ENCODE measurements at places on chromosomes 5 and 9.

- no peak for DNase-seq
Observed at GRCh38 chr5:5250758-5251157, 110.6 kb downstream of the ADAMTS16 start.

GRCh38 chr5:98065261-98065909, 708.1 kb upstream of the RGMB start:
- no peak for DNase-seq

GRCh38 chr5:14557203-14557770, 24.3 kb upstream of the OTULINL start:
- DNase-seq = no peak

DNA sequence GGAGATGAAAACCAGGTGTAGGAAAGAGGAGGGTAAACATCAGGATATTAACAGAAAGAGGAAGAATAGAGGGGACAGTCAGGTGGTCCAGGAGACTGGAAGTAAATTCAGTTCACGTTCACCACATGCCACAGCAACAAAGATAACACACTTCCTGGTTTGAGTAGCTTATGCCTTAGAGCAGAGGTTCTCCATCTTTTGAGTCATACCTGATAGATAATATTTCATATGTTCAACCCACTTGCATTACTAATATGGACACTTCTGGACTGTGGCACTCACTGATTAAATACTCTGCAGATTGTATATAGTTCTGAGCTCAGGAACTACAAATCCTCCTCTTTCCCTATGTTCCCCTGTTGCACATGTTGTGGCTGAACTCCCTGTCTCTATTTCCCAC, 179.9 kb upstream of the NR3C1 start:
- DNase-seq = no peak

DNA sequence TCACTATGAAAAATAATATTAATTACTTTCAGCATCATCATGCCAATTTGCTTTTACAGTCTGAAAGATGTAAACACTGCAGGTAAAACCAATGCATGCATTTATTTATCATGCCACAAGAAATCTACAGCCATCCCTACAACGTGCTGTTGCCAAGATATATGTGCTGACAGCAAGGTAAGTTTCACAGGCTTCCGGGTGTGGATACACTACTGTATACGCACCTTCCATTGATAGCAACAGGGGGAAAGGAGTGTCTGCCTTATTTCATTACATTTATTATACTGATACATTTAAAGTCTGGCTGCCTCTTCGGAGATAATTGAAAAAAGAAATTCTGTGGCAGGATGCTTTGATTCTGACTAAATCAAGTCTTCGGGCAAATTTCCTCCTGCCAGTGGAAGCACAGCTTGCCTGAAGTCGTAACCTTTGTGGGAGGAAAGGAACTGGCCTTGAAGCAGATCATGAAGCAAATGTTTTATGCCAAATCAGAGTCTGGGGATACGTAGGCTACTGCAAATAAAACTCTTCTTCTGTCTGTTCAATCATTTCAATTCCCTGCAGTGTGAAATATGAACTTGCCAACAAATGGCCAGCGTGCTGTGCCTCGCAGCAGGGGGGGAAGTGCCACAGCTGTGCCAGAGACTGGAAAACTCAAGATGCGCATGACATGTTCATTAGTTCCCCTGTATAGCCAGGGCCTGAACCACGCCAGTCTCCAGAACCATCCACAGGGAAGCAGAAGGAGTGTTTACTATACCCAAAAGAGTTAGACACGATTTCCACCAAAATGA, 268.1 kb downstream of the EFNA5 start:
- no peak for DNase-seq

- DNase-seq = no peak
Observed at GRCh38 chr5:170443624-170444023, 54.5 kb upstream of the KCNMB1 start.

- DNase-seq = no peak
Observed at GRCh38 chr5:54874337-54875021, 110.9 kb downstream of the ESM1 start.

DNA sequence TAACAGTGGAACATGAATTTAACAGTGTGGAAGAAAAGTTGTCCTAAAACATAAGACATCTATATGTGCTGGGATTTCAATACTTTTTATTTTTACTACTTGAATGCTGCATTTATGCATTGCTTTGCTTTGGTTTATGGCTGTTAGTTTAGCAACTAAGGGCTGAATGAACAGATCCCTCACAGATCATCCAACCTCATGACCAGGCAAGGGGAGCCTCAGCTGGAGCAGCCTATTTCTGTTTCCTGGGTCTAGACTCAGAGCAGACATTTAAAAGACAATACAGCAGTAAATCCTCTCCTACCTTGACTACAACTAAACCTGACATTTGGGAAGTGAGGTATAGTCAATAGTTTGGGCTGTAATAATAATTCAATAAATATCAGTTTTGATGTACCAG, 163.3 kb downstream of the AUH start:
- no peak for DNase-seq

DNA sequence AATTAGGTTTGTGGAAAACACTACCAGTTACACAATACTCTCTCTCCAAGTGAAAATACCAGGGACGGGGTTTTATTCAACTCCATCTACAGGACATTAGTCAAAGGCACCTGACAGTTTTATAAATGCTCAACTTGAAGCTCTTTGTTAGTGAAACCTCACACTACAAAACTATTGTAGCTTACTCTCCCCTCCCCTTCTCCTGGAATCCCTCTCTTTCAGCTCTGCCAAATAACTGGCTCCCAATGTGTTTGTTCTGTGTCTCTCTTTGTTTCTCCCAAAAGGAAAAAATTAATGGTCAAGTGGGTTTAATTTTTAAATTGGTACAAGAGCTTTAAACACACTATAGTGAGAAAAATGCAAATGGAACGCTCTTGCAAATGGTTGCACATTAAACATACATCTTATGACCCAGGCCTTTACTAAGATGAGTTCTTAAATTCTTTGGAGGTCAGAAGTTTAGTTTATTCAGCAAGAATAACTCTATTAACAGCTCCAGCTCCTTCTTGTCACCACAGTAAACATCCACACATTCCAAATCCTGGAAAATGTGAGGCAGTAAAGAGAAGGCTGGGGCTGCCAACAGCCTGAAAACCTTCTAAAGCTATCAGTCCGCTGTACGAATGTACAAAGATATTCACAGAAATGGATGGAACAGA, 48.4 kb downstream of the ZNF608 start:
- DNase-seq = no peak

- no peak for DNase-seq
Observed at GRCh38 chr9:136927343-136928271, 16.9 kb downstream of the FBXW5 start.

GRCh38 chr9:100590481-100590880, 12.6 kb downstream of the CAVIN4 start:
- DNase-seq = no peak

- DNase-seq = no peak
Observed at GRCh38 chr5:59067956-59068656, 485.2 kb downstream of the RAB3C start.

- DNase-seq = no peak
Observed at GRCh38 chr9:15505921-15506320, 4.8 kb downstream of the PSIP1 start.

- no peak for DNase-seq
Observed at GRCh38 chr5:53512539-53512938, 32.1 kb downstream of the FST start.

- DNase-seq = no peak
Observed at GRCh38 chr5:142472306-142472951, 147.6 kb upstream of the SPRY4 start.

GRCh38 chr5:178067755-178068154, 45.6 kb upstream of the N4BP3 start:
- DNase-seq = no peak

- DNase-seq = no peak
Observed at GRCh38 chr9:21931428-21931827, 62.8 kb downstream of the CDKN2A start.

DNA sequence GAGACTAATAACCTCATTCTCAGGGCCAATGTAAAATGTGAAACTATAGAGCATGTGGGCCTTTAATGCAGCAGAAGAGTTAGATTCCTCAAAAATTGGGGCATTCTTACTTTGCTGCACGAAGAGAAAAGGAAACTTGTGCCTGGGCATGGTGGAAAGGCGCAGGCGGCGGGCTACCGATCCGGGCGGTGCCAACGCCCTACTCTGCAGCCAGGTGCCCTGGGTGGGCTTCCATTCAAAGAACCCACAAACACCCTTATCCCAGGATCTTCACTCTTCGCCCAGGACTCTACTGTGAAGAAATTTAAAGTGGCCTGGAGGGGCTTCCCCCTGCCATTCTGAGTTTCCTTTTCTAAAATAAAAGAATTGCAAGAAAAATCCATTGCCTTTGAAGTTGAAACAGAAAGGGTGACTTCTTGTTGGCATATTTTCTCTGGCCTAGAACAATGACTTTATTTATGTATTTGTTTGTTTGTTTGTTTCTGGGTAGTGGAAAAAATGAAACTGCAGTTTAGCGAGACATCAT, 124.9 kb downstream of the TMEM161B start:
- DNase-seq = no peak

DNA sequence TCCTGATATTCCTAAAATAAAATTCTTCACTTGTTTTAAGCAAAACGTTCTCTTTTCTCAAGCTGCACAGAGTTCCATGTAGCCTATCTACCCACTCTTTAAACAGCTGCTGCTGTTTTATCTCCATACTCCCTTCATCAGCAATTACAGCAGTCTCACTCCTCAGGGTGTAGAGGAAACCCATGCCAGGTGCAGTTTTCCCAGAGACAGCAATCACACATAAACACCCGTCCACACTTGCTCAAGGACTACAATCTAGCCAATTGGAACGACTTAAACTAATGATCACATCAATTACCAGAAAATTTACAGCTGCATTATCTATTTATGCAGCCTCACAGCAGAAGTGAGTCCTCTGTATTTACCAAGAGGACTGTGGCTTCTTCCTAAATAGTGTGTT, 141.7 kb downstream of the HTR1A start:
- DNase-seq = no peak

DNA sequence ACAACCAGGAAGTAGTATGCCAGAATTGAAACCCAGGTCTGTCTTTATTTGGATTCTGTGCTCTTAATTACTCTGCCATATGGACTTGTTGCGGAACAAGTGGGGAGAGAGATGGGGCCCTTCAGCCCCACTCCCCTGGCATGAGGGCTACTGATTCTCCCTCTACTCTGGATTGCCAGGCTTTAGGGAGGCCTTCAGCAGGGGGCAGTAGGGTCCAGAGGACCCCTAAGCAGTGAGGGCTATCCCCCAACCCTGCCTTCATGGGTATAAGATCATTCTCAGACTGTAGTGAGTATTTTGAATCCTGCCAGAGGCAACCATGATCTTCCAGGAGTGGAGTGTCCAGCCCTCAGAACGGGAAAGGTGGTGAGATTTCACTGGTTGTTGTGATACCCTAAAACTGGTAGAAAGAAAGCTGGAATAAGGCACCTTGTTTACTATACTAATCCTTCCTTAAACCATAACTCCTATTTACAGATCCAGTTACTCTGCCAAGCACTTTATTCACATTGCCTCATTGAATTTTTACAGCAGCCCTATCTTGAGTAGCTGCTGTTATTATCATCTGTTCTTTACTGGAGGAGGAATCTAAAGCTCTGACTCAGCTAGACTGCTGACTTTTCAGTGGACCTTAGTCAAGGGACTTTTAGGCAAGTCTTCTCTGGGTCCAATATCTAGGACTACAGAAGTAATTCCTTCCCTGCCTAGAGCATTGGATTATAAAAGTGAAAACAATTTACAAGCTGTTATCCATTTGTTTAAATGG, 31.3 kb upstream of the LARP1 start:
- DNase-seq = no peak

GRCh38 chr9:132776268-132776667, 101.8 kb downstream of the AK8 start:
- peak; percentile 31 for DNase-seq

- no peak for DNase-seq
Observed at GRCh38 chr5:139652788-139653241, 4.7 kb downstream of the CXXC5 start.

- no peak for DNase-seq
Observed at GRCh38 chr5:173648308-173648866, 31.9 kb upstream of the BOD1 start.

DNA sequence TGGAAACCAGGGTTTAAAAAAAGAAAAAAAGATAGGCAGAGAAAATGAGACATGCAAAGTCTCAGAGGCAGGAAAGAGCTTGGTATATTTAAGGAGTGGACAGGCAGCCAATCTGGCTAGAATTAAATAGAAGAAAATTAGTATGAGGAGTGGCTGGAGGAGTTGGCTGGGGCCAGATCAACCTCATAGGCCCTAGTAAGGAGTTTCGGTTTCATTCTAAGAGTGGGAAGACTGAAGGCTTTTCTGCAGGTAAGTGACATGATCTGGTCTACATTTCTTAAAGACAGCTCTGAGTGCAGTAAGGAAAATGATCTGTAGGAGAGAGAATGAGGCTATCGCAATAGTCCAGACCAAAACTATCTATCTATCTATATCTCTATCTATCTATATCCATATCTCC, 27.5 kb downstream of the ADRB2 start:
- DNase-seq = no peak

GRCh38 chr5:67305913-67306710, 109.5 kb upstream of the CD180 start:
- no peak for DNase-seq

GRCh38 chr5:108541836-108542235, 159.9 kb upstream of the FBXL17 start:
- DNase-seq = no peak

DNA sequence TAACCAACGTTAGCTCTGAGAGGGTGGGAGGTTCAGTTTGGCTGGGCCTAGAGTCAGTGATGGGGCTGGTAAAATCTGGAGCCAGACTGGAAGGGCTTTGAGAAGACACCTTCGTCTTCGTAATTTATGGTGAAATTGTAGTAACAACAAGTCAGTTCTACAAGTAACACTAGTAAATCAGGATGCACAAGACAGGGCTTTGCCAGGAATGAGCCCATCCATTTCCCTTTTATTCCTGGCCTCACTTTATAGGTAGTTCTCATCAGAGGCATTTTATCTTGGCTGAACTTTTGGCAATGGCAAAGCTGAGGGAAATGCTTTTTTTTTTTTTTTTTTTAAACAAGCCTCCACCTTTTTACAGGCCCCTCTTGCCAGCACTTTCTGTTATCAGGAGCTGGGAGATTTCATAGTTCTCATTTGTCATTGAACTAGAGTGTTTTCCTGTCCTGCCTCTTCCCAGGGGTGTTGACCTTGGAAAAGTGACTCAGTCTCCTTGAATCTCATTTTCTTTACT, 110.5 kb upstream of the KLF4 start:
- DNase-seq = no peak

GRCh38 chr5:181170996-181171395, 23.6 kb downstream of the OR2V2 start:
- DNase-seq = no peak
